ENCODE measurements at places on chromosomes 2 and 18. TPM values are rescaled to one million over a fixed set of nuclear protein-coding genes. Genes with fewer than 3 reads are reported as not detected.

DNA sequence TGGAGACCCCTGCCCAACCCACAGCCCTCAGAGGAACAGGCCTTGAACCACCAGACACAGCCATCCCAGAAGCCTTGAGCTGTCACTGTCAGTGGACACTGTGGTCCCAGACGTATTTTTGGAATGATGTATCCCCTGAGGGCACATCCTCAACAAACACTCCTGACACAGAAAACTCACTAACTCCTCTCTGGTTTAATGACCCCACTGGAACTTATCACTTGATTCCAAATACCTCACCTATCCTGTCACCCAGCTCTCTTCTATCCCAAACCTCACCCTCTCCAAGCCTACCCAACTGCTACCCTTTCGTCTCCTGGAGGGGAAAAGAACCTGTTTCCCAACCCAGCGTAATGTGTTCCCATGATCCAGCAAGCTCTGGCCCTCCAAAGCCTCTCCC, 111.6 kb downstream of the MREG start:
- H3K4me1 ChIP-seq: no peaks in the 10 kb centered on the region
- H3K4me3 ChIP-seq: no peak overlapping the region
- DNase-seq: no peak
- no peak overlapping the region for H3K27ac ChIP-seq

- no peak overlapping the region for H3K4me3 ChIP-seq
- no peaks in the 10 kb centered on the region for H3K36me3 ChIP-seq
- H3K27ac ChIP-seq: no peak overlapping the region
- no peaks in the 10 kb centered on the region for H3K27me3 ChIP-seq
Measured at GRCh38 chr2:193476171-193476800, 1281.6 kb upstream of the TMEFF2 start.

DNA sequence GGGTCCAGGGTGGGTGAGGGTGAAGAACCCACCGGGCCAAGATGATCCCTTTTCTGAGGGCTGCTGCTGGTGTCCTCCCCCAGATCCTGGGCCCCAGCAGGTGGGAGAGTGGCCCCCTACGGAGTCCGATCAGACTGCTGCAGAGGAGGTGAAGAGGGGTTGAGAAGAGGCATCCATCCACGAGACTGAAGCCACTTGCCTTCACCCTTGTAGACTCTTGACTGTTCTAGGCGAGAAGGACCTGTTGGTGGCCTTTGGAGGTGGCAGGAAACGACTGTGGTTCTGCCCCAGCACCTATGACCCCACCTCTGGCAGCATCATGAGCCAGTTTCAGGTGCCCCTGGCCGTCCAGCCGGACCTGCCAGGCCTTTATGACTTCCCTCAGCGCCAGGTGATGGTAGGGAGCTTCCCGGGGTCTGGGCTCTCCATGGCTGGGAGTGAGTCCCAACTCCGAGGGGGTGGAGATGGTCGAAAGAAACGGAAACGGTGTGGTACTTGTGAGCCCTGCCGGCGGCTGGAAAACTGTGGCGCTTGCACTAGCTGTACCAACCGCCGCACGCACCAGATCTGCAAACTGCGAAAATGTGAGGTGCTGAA, 1.5 kb downstream of the TET3 start:
- no peak for DNase-seq
- peak overlapping the region; percentile 87 for H3K4me3 ChIP-seq
- H3K4me1 ChIP-seq: peaks cover 42% of the 10 kb centered on the region
- no peaks in the 10 kb centered on the region for H3K27me3 ChIP-seq

Gene POTEE
- total RNA-seq: 8.0 TPM

- no peaks in the 10 kb centered on the region for H3K36me3 ChIP-seq
- no peak overlapping the region for H3K4me3 ChIP-seq
- no peaks in the 10 kb centered on the region for H3K4me1 ChIP-seq
- no peak for DNase-seq
- no peak overlapping the region for H3K27ac ChIP-seq
Measured at GRCh38 chr2:113858764-113859163, 31.1 kb upstream of the ACTR3 start.

DNA sequence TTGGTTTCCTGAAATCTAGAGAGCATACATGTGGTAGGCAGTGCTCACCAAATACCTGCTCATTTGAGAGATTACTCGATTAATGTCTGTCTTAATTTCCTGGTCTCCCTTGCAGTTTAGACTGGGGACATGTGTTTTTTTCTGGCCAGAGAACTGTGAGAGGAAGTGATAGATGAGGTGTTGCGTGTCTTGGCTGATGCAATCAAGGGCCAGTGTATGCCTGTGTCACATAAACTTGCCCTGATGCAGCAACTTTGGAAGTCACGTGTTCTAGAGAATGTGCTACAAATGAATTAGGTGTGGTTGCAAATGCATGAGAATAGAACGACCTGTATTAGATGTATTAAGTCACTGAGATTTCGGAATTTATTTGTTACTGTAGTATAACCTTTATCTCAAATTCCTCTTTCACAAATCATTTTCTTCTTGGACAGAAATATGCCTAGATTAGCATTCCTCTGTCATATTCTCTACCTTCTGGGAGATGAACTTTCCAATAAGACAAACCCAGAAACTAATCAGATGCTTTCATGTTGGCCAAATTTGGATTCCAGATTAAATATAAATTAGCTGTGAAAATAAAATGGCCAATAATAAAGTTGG, 9.9 kb upstream of the IL1A start:
- H3K36me3 ChIP-seq: no peaks in the 10 kb centered on the region
- peaks cover 31% of the 10 kb centered on the region for H3K4me1 ChIP-seq
- no peak overlapping the region for H3K27ac ChIP-seq
- no peaks in the 10 kb centered on the region for H3K27me3 ChIP-seq

DNA sequence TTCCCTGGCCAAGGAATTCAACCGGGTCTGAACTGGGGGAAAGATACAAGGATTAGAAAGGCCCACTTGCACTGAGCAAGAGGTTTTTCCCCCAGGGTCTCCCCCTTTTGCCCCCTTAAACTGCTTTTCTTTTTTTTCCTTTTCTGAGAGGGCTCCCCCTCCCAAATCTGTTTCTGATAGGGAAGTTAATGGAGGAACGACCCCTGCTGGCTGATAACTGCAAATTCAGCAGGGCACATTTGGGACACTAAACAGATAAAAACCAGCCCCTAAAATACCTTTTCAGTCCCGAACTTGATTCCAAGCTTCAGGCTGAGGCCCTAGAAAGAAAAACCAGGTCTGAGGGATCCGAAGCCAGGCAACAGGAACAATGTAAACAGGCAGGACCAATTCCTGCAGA, 1012.4 kb upstream of the CRIM1 start:
- no peaks in the 10 kb centered on the region for H3K36me3 ChIP-seq
- DNase-seq: no peak
- H3K4me3 ChIP-seq: no peak overlapping the region
- no peak overlapping the region for H3K27ac ChIP-seq
- H3K27me3 ChIP-seq: no peaks in the 10 kb centered on the region

- H3K4me1 ChIP-seq: peaks cover 41% of the 10 kb centered on the region
- H3K27me3 ChIP-seq: no peaks in the 10 kb centered on the region
- H3K27ac ChIP-seq: peak overlapping the region; percentile 96
- peak overlapping the region; percentile 85 for H3K4me3 ChIP-seq
- peaks cover 3% of the 10 kb centered on the region for H3K36me3 ChIP-seq
Measured at GRCh38 chr2:202034249-202035088, 814 bp downstream of the FZD7 start.

DNA sequence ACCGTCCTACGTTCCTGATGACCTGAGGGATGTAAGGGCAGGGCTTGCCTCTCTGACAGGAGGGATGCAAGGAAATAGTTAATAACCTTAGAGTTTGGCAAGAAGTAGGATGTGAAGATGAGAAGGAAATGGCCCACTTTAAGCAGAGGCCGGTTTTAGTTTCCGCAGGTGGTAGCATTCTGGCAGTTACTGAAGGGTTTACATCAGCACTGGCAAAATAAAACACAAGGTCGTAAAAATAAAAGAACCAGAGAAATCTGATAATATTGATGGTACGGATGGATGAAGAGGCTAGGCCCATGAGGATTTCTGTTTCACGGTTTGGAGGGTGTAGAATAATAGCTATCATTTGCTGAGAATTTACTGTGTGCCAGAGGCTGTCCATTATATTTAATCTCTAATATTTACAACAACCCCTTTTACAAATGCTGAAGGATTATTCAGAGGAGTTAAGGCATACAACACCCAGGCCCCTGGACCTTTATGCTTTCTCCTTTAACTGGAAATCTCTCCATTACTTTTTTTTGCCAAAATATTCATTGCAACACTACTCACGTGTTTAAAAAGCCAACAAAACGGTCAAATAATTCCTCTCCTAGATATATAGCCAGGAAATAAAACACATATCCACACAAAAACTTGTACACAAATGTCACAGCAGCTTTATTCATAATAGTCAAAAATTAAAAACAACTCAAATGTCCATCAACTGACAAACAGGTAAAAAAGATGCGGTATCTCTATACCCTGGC, 28.5 kb downstream of the DAPL1 start:
- no peaks in the 10 kb centered on the region for H3K27me3 ChIP-seq
- no peak overlapping the region for H3K4me3 ChIP-seq
- DNase-seq: no peak
- no peaks in the 10 kb centered on the region for H3K36me3 ChIP-seq

Gene IL36B
- total RNA-seq: not detected
